ENCODE measurements at places on chromosomes 12 and 14. TPM values are rescaled to one million over a fixed set of nuclear protein-coding genes. Genes with fewer than 3 reads are reported as not detected.

DNA sequence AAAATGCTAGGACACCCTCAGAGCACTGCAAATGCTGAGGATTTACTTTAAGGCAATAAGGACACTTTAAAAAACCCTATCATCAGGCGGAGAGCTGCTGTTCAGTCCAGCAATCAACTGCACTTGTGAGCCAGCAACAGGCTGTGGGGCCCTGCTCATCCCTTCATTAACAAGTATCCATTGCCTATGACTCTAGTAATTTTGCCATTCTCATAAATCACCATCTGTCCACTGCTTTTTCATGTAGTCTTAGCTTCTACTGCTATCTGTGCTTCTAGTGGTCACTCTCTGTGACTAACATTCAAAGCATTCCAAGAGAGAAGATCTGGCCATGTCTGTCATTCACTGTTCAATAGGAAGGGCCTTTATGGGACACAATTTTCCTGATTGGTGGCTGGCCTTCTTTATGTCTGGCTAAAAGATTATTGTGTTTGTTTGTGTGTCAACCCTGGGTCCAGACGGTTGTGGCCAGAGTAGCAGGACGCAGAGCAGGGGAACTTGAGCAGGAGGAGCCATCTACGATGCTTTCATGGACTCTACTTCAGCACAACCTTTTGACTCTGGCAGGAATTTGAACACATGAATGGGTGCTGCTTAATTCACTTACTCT is 3.6 kb upstream of the KRAS start:
- peaks cover 2% of the 10 kb centered on the region for H3K4me1 ChIP-seq
- no peak overlapping the region for H3K27ac ChIP-seq
- no peak overlapping the region for H3K4me3 ChIP-seq
- DNase-seq, result no peak
- H3K27me3 ChIP-seq, result no peaks in the 10 kb centered on the region
- no peaks in the 10 kb centered on the region for H3K36me3 ChIP-seq

DNA sequence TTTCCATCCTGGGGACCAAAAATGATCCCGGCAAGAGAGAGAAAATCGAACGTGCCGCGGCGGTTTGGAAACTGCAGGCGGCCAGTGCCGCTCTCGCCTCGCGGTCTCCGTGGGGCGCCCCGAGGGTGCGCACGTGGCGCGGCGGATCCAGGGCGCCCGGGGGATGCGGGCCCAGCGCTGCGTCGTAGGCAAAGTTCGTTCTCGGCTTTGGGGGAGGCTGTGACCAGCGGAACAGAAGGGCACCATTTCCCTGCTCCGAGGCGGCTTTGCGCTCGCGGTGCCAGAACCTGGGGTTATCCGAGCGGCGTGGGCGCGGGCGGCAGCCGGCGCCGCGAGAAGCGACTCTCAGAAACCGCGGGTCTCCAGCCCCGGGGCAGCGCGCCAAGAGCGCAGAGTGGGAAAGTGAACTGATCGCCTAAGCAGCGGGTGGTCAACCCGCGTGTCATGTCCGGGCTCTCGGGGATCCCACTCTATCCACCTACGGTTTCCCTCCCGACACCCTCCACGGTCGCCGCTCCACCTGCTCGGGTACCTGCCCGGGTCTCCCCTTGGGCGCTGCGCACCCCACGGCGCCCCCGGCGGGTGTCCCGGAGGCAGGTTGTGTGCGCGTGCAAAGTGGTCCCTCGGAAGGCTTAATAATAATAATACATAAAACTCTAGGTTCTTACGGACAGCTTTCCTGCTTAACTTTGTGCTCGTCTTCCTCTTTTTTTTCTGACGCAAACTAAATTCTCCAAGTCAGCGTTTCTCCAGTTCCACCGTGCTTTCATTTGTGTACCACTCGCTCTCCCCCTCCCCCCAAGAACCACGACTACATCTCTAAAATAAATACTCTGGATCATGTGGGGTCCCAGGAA is 1.2 kb downstream of the ESRRB start:
- H3K4me1 ChIP-seq, result no peaks in the 10 kb centered on the region
- DNase-seq, result no peak
- H3K27ac ChIP-seq, result no peak overlapping the region

DNA sequence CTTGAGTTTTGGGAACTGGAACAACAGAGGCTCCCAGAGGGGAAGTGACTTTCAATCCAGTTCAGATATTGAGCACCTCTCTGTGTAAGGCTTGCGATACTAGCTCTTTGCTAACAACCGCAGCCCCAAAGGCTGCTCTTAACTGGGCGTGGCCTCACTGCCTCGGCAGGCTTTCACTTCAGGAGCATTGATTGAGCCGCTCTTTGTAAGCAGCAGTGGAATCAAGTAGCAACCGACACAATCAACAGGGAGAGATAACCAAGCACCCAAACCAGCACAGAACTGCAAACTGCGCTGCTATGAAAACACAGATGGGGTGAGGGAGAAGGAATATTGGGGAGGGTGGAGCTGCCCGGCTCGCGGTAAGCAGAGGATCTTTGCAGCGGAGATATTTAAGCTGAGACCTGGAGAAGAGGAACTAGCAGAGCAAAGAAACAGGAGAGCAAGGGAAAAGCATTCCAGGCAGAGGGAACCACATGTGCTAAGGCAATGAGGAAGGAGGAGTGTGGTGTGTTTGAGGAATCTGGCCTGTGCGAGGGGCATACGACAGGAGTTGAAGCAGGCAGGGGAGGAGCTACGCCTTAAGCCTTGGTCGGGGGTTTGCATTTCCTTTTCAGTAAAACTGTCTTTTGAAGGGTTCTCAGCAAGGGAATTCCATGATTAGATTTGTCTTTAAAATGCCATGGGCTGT is 17.3 kb upstream of the YY1 start:
- no peaks in the 10 kb centered on the region for H3K36me3 ChIP-seq
- H3K4me3 ChIP-seq, result peak overlapping the region; percentile 26
- no peak for DNase-seq
- no peaks in the 10 kb centered on the region for H3K27me3 ChIP-seq

DNA sequence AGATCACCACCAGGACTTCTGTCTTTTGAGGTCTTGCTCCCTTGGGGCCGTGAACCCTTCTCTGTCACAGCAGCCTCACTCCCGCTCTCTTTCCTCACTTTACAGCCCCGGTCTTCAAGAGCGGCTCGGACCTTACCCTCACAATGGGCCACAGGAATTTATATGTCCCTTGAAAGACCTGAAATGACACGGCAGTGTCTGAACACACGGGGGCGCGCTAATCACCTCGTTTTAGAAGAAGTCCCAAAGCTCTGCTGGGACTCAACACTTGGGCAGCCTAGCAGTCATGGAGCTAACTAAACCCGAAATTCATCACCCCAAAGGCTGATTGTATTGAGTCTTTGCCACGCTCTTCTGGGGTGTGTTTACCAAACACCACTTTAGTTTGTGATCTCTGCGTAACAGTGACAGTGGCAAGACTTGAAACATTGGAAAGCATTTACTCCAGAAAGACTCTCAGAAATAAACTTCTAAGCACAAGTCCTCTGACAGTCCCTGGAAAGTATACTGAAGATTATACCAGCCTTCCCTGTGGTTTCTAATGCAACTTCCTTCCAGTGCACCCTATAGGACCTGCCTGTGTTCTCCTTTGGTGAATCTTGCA is 29.0 kb downstream of the SERPINA11 start:
- DNase-seq, result peak; percentile 67
- no peaks in the 10 kb centered on the region for H3K27me3 ChIP-seq
- H3K4me1 ChIP-seq, result no peaks in the 10 kb centered on the region
- no peak overlapping the region for H3K27ac ChIP-seq

- H3K27me3 ChIP-seq, result no peaks in the 10 kb centered on the region
- DNase-seq, result no peak
- H3K27ac ChIP-seq, result no peak overlapping the region
- no peak overlapping the region for H3K4me3 ChIP-seq
- no peaks in the 10 kb centered on the region for H3K4me1 ChIP-seq
Measured at GRCh38 chr12:98425859-98426258, 89.5 kb upstream of the TMPO start.

GRCh38 chr12:2139651-2140050 is 86.9 kb downstream of the CACNA1C start:
- no peak for DNase-seq
- H3K27me3 ChIP-seq, result no peaks in the 10 kb centered on the region
- peaks cover 5% of the 10 kb centered on the region for H3K4me1 ChIP-seq
- H3K27ac ChIP-seq, result no peak overlapping the region
- no peak overlapping the region for H3K4me3 ChIP-seq

- DNase-seq, result no peak
- H3K27ac ChIP-seq, result no peak overlapping the region
- peaks cover 2% of the 10 kb centered on the region for H3K4me1 ChIP-seq
- no peaks in the 10 kb centered on the region for H3K27me3 ChIP-seq
- no peaks in the 10 kb centered on the region for H3K36me3 ChIP-seq
Measured at GRCh38 chr12:11164384-11164783, 6.6 kb upstream of the SMIM10L1 start.

DNA sequence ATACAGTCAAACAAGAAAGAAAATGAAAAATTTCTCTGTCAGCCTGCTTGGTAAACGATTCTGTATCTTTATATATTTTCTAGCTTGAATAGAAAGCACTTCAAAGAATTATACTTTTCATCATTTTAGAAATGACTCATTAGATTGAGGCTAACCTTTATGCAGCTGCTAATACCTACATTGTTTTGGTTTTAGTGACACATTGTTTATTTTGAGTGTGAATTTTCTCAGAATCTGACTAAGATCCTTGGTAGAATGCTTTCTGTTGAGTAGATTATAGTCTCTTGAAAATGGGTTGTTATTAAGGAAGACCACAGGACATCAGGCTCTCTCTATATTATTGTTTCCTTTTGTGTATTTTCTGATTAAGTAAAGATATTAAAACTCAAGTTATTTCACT is at the start of gene PMCH:
Gene PMCH (minus strand): TSS at position 45 of the 400 bp plus-strand sequence. CDS start 63 bp downstream, outside the sequence.
- H3K4me1 ChIP-seq, result no peaks in the 10 kb centered on the region
- no peak within 1 kb of the TSS for H3K27ac ChIP-seq
- H3K27me3 ChIP-seq, result no peaks in the 10 kb centered on the region
- H3K36me3 ChIP-seq, result no peaks in the 10 kb centered on the region
- H3K4me3 ChIP-seq, result no peak within 1 kb of the TSS

DNA sequence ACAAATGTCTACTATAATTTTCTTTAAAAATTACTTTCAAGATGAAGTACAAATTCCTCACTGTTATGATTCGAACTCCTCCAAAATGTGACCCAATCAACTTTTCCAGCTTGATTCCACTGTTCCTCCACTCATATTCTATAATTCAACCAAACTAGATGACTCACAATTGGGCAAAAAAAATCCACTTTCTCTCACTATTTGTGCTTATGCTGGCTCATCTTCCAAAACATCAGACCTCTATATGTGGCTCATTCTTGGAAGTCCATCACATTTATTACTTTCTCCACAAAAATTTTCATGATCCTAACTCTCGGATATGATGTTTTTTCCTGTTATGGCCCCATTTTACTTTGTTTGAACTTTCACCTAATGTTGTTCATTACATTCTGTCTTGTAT is 26.9 kb upstream of the RXYLT1 start:
- no peaks in the 10 kb centered on the region for H3K4me1 ChIP-seq
- H3K27me3 ChIP-seq, result no peaks in the 10 kb centered on the region
- H3K27ac ChIP-seq, result no peak overlapping the region
- H3K36me3 ChIP-seq, result no peaks in the 10 kb centered on the region
- no peak for DNase-seq
- H3K4me3 ChIP-seq, result no peak overlapping the region

GRCh38 chr14:61838661-61839245 is 76.5 kb downstream of the SNAPC1 start:
- H3K27me3 ChIP-seq, result no peaks in the 10 kb centered on the region
- no peak overlapping the region for H3K27ac ChIP-seq
- no peak overlapping the region for H3K4me3 ChIP-seq
- H3K36me3 ChIP-seq, result no peaks in the 10 kb centered on the region
- DNase-seq, result no peak
- no peaks in the 10 kb centered on the region for H3K4me1 ChIP-seq

The FAM234B gene
- 2.1 TPM for polyA plus RNA-seq

The CRADD gene
- 17.9 TPM for polyA plus RNA-seq

The SSTR1 gene
- 1.4 TPM for polyA plus RNA-seq

The SERPINA3 gene
- polyA plus RNA-seq, result 212 TPM

The RD3L gene
- polyA plus RNA-seq, result not detected

Data from ovary (tissue), 10 donors.